ENCODE measurements at places on chromosomes 4 and X.

DNA sequence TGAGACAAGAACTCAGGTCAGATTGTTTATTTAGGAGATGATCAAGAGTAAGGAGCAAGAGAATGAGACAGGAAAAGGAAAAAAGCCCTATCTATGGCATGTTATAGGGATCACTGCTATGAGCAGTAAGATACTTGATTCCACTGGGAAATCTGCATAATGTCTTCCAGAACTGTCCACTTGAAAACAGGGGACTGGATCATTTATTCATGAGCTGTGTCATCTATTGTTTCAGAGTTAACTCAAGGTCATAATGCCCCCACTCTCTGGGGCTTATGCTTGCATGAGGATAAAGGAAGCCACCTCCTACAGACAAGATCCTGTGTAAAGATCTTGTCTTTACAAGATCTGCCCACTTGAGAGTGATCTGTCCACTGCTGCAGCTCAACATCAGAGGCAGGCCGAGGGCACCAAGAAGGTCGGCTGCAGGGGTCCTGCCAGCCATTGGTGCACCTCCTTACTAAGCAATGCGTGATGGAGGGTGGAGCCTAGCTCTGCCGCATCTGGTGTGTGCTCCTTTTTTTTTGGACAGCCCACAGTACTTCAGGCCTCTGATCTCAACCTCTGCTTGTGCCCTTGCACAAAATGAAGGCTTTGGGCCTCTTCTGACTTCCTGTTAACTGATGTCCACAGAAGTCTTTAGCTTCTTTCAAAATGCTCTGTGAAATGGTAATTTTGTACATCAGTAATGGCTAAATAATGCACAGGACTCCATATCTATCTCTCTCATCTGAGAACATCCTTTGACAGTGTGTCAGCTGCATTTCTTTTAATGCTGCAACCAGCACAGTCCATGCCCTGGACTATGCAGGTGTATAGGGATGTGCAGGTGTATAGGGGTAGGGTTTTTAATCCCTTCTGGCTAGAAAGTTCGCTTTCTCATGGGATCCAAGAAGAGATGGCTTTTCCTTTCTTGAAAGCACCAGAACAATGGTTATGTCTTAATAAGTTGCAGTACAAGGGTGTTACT, 95.9 kb upstream of the TRPC3 start:
- DNase-seq: no peak

DNA sequence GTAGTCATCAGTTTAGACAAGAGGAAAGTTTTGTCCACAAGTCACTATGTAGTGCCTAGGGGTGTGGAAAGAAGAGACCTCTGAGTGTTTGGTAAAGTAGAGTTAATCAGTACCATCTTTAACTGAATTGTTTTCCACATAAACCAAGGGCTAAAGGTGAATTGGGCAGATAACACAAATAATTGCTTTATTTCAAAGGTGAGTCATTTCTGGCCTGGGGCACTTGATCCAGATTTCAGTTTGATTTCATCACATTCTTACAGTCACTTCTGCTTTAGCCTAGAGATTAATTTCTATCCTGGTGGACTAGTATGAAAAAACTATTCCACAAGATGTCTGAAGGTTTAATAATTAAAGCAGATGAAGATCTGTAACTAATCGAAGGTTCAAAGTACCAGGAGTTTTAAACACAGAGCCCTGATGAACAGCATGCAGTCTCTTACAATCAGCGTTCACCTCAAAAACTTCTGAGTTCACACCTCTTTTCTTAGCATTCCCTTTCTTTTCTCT, 74.5 kb upstream of the BOD1L1 start:
- no peak for DNase-seq

GRCh38 chr4:125519371-125520146, 204.8 kb downstream of the FAT4 start:
- DNase-seq: no peak

DNA sequence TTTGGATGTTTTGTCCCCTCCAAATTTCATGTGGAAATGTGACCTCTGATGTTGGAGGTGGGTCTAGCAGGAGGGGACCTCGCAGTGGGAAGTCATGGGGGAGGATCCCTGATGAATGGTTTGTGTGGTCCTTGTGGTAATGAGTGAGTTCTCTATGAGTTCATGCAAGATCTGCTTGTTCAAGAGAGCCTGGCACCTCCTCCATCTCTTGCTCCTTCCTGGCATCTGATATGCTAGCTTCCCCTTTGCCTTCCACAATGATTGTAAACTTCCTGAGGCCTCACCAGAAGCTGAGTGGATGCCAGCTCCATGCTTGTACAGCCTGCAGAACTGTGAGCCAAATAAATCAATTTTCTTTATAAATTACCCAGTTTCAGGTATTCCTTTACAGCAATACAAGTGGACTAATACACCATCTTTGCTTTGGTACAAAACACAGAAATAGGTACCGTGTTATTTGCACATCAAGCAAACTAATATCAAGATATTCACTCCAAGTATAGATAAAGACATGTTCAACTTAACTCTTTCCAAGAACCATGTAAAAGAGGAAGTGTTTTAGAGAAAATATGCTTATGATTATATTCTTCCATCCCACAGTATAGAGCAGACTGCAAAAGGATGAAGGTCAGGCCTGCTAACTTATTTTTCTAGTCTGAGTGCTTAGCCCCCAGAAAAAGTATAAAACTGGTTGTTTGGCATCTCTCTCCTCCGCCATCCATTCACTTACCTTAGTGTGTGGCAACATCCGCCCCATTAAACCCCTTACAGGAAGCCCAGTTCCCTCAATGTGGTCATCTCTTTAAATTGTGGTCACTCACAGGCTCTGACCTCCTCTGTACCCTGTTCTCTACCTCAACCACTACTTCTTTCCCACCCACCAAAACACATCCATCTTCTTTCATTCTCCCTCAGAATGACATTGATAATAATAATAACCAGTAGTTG, 6.7 kb downstream of the ARAP2 start:
- no peak for DNase-seq

- DNase-seq: no peak
Measured at GRCh38 chr4:69239092-69239491, 24.5 kb upstream of the UGT2B11 start.

DNA sequence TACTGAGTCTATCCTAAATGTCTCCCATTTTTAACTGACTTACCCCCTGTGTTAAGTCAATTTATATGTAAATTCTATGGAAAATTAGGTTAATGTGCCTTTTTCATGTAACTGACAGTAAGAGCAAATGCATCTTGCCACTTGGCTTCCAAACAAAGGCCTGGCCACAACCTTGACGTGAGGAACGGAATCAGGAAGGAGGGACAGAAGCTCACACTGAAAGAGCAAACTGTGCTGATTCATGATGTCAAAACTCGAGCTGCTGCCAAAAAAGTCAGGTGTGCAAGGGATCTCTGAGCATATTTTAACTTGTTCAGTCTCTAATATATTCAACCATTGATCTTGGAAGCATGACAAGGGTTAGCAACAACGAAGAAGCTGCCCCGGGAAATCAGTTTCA, 35.8 kb downstream of the GPM6A start:
- no peak for DNase-seq

GRCh38 chr4:151641167-151641566, 119.6 kb downstream of the GATB start:
- DNase-seq: no peak

- no peak for DNase-seq
Measured at GRCh38 chrX:40007131-40007755, 90.5 kb downstream of the BCOR start.

DNA sequence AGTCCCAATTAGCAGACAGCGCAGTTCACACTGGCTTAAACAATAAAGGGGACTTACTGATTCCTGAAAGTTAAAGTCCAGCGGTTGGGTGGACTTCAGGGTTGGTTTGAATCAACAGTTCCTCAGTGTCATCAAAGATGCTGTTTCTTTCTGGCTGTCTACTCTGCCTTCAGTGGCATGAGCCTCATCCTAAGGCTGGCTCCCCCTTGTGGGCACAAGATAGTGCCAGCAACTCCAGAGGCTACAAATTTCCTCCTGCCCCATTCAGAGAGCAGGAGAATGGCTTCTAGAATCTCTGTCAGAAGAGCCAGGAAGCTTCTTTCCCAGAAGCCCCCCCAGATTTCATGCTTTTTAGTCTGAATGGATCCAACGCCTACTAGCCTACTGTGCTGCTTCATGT, 82.4 kb upstream of the MTM1 start:
- DNase-seq: peak; percentile 40

GRCh38 chrX:134907302-134907701, 83.5 kb upstream of the SMIM10 start:
- DNase-seq: no peak

DNA sequence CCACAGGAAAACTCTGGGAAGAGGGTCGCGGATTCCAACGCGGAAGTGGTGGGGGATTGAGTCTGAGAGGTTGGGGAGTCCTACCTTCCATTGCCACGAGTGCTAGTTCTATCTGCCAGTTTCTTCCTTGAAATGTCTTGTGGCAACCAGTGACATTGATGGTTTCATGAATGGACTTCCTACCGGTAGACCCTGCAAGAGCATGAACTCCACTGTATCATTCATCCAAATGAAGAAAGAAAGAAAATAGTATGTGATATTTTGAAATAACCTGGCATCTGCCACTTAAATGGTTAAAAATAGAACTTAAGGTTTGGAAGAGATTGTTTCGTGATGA, 1.1 kb upstream of the SLC10A7 start:
- DNase-seq: no peak

DNA sequence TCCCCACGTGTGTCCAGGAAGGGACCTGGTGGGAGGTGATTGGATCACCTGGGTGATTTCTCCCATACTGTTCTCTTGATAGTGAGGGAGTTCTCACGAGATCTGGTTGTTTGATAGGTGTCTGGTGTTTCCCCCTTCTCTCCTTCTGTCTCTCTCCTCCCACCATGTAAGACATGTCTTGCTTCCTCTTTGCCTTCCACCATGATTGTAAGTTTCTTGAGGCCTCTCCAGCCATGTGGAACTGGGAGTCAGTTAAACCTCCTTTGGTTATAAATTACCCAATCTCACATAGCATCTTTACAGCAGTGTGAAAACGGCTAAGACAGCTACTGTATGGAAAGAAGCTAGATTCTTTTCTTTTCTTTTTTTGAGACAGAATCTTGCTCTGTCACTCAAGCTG, 21.6 kb upstream of the FGG start:
- no peak for DNase-seq

GRCh38 chr4:164571593-164572390, 182.1 kb upstream of the SMIM31 start:
- no peak for DNase-seq

DNA sequence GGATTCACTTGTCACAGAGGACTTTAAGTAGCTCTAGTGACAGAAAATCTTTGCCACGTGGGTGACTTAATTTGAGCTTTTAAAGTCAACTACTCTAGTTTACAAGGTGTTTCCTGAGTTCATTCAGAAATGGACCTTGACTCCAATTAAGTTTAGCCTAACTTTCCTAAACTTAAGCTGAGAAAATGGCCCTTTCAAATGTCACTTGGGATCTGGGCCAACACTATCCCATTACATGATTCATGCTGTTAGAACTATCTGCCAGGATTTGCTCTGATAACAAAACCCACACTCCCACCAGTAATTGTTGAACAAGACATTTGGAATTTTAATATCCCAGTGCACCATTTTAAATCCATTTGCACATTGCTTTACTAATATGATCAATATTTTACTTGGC, 40.8 kb downstream of the C4orf46 start:
- DNase-seq: no peak

DNA sequence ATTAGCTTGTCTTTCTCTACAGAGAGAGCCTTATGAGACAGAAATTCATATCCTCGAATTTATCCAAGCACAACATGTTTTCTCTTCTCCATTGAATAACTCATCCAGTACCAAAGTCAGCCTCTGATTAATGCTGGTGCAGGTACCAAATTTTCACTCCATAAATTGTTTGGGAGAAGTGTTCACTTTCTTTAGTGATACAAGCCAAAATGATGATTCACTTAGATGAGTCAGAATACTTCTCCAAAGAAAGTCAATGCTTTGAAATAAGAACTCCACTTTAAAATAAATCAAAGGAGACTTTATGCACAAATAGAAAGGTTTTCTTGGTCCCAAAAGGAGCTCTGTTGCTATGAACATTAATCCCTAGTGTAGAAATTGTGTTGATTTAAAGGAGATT, 60.2 kb downstream of the MAOB start:
- no peak for DNase-seq

- no peak for DNase-seq
Measured at GRCh38 chr4:150648123-150648522, 66.2 kb downstream of the MAB21L2 start.

DNA sequence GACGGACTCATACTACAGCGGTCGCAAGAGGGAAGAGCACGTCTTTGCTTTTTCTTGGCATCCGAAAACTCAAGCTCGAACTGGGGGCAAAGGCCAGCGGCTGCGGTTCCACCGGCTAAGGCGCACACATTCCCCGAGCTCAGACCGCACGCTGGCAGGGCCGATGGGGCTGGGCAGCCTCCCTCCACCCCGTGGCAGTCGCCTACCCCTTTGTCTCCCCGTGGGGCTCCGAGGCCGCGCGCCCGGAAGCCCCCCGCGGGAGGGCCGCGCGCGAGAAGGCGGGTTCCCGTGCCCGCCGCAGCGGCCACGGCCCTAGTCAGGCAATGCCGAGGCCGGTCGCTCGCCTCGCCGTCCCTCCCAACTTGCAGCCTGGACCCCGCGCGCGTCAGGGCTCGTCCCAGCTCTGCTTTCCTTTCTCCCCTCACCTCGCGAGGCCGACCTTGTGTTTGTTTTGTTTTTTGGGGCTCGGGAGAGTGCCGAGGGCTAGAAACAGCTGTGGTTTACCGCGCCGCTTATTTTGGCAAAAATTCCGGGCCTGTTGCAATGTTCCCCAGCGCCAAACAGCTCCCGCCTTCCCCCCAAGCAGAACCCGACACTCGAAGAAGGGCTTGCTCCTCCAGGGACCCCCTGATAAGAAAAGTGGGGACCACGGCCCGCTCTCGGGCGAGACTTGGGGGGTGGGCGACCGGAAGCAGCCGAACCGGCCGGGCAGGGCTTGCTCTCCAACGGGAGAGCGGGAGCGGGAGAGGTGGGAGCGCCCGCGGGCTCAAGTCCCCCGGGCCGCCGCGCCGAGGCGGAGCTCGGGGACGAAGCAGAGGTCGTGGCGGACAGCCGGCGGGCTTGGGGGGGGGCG, 561 bp upstream of the N4BP2 start:
- peak; percentile 54 for DNase-seq

DNA sequence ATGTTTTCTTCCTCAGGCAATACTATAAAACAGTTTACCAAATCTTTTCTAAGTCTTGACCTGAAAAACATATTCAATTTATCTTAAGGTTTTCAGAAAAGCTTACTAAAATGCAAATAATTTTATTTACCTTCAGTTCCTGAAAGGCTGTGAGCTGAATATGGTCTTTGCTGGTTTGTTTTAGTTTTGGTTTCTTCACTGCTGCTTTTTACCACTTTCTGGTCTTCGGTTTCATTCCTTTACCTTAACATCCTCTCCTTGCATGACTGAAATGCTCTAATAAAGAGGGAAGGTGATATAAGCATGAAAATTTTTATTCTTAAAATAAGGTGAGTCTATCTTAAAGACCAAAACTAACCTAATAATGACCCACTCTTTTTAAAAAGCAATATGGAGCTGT, 97.1 kb upstream of the NRK start:
- no peak for DNase-seq

GRCh38 chrX:136467303-136467702, 20.4 kb upstream of the BRS3 start:
- no peak for DNase-seq
